ENCODE measurements at places on chromosomes 3 and 15.

- peak; percentile 92 for DNase-seq
Measured at GRCh38 chr15:77659350-77660321, 26.9 kb upstream of the LINGO1 start.

DNA sequence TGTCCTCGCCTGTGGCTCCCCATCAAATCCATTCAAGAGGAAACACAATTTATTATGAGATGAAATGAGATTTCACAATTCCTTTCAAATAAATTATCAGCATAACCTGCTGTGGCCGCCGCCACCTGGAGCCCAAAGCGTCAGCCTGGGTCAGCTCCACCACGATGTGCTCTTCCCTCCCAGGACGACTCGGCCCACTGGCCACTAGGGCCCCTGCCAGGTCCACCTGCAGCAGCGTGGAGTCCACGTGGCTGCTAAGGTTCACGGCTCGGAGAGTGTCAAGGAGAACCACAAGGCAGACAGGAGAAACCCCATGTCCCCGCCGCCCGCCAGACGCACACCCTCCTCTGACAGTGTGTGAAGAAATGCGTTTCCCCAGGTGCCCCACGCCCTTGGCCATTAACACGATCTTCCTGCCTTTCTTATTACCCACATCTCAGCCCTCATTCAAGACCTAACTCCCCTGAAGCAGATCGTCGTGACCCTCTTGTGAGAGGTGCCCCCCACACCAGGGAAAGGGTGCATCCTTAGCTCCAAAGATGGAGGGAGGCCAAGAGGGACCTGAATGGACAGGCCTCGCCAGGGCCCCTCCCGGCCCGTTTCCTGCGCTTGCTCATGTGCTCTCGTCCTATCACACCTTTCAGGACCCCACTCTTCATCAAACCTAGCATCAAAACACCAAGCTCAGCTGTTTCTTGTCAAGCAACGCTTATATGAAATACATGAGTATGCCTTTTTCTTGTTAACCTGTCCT lies 80.6 kb downstream of the OCA2 start:
- DNase-seq, result no peak

GRCh38 chr15:97909291-97909891 lies 51.1 kb upstream of the ARRDC4 start:
- DNase-seq, result peak; percentile 71

DNA sequence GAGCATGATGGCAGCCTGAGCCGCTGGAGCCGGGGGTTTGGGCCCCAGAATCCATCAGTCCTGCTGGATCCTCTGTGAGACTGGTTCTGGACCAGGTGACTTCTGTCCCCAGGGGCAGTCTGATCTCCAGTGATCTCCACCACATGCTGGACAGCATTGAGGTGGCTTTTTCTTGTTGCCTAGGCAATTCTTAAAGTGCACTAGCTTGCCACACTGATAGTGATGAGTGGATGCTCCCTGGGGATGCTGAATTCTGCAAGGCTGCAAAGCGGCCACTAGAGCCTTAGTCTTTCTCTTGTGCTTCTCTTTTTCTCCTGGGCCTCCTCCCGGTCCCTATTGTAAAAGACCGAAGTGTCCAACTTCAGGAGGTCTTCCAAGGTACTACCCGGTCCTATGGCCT lies 70.4 kb upstream of the ATP11B start:
- DNase-seq, result no peak

DNA sequence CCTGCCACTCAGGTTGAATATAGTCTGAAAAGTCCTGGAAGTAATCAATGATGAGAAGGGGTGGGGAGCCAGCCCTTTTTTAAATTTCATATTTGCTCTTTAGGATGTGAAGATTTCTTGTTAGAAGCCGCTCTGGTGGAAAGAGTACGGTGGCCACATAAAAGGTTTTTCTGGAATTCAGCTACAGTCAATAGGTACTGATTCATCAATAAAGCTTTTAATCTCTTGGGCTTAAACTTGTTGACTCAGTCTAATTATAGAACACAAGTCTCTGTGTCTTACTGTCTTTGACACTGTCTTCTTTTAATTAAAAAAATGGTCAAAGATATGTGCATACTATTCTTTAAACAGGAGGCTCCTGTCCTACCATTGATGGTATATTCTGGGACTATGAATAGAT lies 99.9 kb upstream of the TP63 start:
- no peak for DNase-seq

DNA sequence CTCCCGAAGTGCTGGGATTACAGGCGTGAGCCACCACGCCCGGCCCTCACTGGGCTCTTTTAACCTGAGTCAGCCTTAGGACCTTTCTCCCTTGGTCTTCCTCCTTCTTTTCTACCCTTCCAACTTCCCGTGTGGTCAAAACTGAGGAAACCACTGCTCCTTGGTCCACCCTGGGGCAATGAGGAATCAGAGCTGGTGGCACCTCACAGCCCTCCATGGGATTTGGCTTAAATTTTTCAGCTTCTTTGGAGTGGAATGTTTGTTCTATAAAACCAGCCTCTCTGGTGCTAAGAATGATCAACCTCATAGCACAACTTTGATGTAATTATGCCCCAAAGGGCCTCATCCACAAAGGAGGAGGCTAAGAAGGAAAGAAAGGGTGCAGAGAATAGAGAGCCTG lies 76.6 kb upstream of the CFAP20DC start:
- no peak for DNase-seq

DNA sequence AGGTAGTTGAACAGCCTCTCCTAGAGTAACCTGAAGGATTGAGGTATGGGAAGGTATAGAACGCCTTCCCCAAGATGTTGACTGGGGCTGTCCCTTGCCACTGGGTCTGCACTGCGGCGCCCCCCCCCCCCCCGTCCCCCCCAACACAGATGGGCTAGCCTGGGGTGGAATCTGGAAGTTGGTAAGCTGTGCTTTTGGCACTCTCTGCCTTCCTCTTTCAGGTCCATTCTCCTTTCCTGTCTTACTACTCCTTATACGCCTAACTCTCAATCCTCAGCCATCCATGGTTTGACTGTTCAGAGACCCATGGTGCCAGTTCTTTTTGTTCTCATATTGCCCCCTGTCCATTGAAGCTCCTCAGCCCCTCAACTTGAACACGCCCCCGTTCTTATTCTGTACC lies 42.8 kb downstream of the MAP2K1 start:
- no peak for DNase-seq

All from A673 (cell line).